Pancreas (tissue), 10 donors: ENCODE measurements at places on chromosomes 11 and 22. TPM values are rescaled to one million over a fixed set of nuclear protein-coding genes. Genes with fewer than 3 reads are reported as not detected.

DNA sequence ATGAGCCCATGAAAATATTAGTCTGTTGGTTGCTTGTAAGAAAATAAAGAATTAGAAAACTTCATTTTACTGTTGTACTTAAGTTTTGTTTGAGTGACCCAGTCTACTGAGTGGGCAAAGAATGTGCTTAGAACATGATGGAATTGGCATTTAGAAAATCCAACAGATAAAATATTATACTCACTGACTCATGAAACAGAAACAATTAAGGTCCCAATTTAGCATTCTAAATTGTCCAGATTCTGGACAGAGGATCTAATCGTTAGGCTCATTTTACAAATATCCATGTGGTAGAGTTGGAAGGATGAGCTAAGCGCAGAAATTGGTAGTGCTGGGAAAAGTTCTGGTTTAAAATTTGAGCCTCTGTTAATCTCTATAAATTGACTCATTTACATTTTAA, 45.4 kb downstream of the METTL15 start:
- DNase-seq, result no peak

DNA sequence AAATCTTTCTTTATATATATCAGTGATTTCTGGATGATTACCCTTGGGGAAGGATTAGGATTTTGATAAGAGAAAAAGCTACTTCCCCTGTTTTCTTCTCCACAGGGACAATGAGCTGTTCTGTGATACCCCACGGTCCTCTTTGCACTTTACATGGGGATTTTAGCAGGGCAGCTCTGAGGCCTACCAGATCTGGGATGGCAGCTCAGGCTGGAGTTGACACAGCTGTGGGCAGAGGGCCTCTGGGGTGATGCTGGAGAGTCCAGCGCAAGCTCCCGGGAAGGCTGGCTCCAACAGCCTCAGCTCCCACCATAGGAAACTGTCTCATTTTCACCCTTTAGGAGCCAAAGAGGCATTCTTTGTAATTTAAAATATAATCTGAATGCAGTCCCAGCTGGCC, 383.8 kb upstream of the NARS2 start:
- no peak for DNase-seq

DNA sequence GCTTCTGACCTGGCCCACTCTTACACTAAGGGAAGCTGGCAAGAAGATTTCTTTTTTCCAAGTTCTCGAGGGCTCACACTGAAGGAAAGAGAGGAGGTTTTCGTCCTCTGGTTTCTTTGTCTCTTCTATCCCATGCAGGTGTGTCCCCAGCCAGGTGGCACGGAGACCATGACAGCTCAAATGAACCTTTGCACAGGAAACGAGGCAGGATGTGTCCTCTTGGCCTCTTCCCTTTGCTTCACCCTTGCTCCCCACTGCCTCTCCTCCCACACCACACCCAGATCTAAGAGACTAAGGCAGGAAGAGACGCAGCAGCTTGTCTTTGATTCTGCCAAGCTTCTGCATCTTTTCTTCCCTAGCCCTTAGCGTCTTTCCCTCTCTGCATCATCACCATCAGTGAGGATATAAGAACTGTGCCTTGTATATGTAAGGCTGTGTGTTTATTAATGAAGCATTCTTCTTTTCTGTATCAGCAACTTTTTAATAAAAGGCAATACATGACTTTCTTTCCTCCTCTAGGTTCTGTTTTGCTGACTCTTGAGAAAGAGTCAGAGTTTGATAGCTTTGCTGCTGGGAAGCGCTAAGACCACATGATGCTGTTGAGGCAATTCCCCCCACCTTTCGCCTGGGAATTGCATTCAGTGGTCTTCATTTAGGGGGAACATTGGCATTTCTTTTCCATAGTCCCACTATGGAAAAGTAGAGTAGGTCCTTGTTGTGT, 56.0 kb upstream of the PARVA start:
- DNase-seq, result no peak

- no peak for DNase-seq
Measured at GRCh38 chr11:60769811-60770210, 13.1 kb downstream of the MS4A15 start.

- no peak for DNase-seq
Measured at GRCh38 chr11:109077291-109077920, 344.6 kb upstream of the C11orf87 start.

DNA sequence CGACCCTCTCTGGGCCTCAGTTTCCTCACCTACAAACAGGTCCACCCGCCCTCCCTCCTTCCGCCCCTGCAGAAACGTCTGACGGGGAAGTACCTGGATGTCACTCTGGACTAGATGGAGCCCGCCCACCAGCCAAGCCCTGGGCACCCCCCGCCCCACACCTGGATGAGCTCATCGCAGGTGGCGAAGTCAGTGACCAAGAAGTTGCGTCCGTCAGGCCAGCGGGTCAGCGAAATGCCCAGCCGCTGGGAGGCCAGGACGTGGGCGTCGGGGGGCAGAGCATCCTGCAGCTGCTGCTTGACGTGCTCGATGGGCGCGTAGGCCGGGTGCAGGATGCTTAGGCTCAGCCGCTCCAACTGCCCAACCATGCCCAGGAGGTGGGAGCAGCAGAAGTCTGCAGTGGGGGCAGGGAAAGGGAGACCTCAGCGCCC, 897 bp downstream of the PNPLA5 start:
- no peak for DNase-seq

GRCh38 chr11:33698921-33699320, 1.7 kb downstream of the C11orf91 start:
- DNase-seq, result peak; percentile 18

DNA sequence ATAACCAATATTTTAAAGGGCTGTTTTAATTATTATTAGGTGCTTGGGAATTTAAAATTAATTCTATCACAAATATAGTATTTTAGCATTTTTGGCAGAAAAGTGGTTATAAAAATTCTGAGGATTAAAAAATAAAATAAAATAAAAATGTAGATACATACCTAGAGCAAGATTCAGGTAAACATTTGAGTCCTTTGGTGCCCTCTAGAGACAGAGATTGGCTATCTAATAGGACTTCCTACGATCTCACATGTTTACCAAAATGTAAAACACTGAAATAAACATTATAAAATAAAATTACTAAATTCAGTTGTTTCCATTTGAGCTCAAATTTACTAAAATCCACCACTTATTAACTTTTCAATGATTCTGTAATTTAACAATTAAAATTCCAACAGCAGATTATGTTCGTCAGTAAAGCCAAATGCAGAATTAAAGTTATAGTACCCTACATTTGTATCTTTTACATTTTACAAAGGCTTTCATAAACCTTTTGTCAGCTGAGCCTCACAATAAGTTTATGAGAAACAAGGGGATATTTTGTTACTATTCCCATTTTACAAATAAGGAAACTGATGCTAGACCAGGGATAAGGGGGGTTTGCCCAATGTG, 27.7 kb downstream of the SLC36A4 start:
- DNase-seq, result no peak

GRCh38 chr22:25348391-25348790, 129.0 kb downstream of the CRYBB2 start:
- no peak for DNase-seq

GRCh38 chr22:27087051-27087450, 429.7 kb downstream of the MIAT start:
- DNase-seq, result no peak

DNA sequence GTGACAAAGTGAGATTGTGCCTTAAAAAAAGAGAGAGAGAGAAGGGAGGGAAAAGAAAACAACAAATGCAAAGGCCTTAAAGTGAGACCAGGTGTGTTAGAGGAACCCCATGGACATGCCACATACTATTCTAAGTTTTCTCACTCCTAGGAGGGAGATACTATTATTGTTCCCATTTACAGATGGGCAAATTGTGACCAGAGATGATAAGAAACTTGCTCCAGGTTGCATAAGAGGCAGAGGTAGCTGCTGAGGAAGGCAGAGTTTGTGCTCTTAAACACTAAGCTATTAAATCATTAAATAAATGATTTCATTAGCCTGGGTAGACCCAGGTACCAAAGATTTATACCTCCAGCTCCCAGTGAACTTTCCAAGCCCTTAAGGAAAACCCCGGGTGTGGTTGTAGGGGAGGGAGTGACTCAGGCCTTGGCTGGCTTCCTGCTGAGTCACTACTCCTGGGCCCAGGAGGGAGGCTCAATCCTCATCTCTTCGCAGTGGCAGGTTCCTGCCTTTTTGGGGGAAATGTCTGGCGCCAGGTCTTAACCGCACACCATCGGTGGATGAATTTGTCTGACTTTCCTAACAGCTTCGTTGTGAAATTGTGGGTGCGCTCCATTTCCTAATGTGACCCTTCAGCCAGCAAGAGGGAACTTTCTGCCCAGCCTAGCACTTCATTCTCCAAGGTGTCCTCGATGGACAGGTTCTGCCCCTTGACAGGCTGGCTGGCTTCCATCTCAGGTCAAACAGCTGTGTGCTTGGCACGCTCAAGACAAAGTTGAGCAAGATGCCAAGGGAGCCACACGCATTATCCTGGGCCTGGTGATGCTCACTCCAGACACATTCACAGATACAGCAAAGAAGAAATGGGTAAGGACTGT, 33.4 kb upstream of the PTPRJ start:
- DNase-seq, result peak; percentile 59

DNA sequence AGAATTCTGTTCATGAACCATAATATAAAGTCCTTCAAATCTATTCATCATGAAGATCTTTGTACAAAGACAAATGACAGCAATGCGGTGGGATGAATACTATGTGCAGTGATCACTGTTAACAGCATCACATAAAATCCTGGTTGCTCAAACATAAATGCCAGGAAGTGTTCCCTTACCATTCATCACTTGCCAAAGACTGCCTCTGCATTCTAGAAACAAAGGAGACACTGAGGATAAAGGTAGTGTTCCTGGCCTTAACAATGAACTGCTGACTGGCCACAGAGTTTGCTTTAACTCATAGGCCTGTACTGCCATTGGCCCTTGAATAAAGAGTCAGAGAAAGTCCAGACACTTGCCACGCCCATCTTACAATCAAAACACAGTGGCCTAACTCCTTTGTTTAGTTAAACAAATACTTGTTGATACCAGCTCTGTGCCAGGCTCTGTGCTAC, 29.5 kb downstream of the C2CD3 start:
- DNase-seq, result no peak

DNA sequence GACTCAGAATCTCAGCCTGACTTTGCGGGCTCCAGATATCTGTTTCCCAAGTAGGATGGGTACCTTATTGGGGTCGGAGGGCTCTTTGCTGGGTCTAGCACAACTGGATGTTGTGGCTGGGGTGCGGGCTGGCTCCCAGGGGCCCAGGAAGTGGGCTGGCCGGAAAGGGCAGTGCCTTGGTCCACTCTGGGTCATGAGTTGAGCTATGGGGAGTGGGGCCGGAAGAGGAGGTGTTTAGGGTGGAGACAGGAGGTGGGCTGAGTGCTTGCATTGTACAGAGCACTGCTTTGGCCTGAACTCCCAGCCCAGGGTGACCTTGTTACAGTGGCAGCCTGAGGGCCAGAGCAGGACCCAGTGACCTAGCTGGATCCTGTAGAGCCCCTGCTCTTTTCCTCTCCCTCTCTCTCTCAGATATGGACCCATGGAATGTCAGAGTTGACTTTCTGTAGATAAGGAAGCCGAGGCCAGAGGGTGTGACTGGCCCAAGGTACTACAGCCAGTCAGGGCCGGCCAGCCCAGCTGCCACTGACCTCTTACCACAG, 13.2 kb downstream of the PHLDB1 start:
- DNase-seq, result peak; percentile 21

- DNase-seq, result no peak
Measured at GRCh38 chr22:31626427-31627150, 35.4 kb downstream of the PISD start.

- no peak for DNase-seq
Measured at GRCh38 chr11:131817687-131818188, 447.3 kb downstream of the NTM start.

GRCh38 chr11:72162891-72163492, 27.5 kb downstream of the FOLR3 start:
- DNase-seq, result no peak

DNA sequence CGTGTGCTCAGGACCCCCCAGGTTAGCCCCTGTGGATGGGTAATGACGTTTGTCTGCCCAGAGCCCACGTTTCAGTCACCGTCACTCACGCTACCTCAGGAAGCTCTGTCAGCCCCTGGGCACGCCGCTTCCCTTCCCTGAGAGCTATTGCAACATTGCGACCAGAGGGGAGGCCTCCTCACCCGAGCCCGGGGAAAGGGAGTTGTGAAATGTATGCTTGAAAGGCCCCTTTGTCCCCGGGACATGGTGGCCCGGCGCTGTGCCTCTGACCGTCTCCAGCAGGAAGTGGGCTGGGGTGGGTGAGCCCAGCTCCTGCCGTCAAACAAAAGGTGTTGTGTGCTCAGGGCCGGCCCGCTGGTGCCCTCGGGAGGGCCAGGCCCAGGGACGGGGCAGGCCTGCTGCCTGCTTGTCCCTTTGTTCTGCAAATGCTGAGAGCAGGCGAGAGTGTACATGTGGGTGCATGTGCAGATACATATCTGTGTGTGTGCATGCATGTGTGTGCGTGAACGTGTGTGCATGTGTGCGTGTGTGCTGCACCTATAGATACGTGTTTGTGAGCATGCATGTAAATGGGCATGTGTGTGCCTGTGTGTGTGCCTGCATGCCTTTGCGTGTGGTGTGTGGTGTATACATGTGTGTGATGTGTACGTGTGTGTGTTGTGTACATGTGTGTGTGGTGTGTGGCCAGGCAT, 1125.0 kb downstream of the BRD1 start:
- DNase-seq, result peak; percentile 65

DNA sequence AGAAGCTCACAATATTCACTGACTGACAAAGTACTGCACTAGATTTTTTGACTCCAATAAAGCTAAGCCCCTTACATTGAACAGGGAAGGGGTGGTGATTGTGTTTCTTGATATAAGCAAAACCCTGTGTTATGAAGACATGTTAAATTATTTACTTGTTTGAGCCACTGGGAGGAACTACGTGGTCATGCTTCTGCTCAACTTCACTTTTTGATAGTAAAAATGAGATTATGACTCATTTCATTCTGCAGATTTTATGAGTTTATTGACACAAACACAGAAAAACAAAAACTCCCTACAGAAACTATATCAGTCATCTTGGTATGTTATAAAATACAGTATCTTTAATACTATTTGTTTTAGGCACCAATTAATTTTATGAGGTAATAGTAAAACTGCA, 124.7 kb downstream of the CADM1 start:
- no peak for DNase-seq

GRCh38 chr22:18000441-18001039, 23.8 kb downstream of the MICAL3 start:
- DNase-seq, result peak; percentile 44

- DNase-seq, result no peak
Measured at GRCh38 chr22:31738566-31738965, 11.4 kb downstream of the PRR14L start.

- DNase-seq, result peak; percentile 49
Measured at GRCh38 chr22:38802671-38803121, 8.8 kb upstream of the DNAL4 start.

GRCh38 chr11:1039481-1040427, 3.2 kb upstream of the MUC6 start:
- DNase-seq, result no peak

- no peak for DNase-seq
Measured at GRCh38 chr22:24519496-24519895, 24.4 kb downstream of the UPB1 start.

Gene MPPED1
- total RNA-seq, result not detected

Gene RAG1
- 0.79 TPM for total RNA-seq

Gene OR51I1
- total RNA-seq, result 0.28 TPM

Gene NRXN2
- 7.9 TPM for total RNA-seq

Gene OR51B2
- not detected for total RNA-seq

Gene TEAD1
- total RNA-seq, result 16.2 TPM

Gene IGSF9B
- 3.7 TPM for total RNA-seq

Gene RFPL3
- total RNA-seq, result not detected

Gene DPP3
- 20.5 TPM for total RNA-seq

Gene TSGA10IP
- not detected for total RNA-seq

Gene APOA1
- 5.2 TPM for total RNA-seq

Gene OR10D3
- total RNA-seq, result not detected

Gene SCGB1D2
- 0.91 TPM for total RNA-seq

Gene GSTT4
- total RNA-seq, result not detected

Gene LARGE2
- 20.4 TPM for total RNA-seq
